Bronchial epithelial cell (primary cell): ENCODE measurements at places on chromosomes 6 and 20. TPM values are rescaled to one million over a fixed set of nuclear protein-coding genes. Genes with fewer than 3 reads are reported as not detected.
A peak's percentile ranks its signal among the peaks of the same experiment; 100 is the strongest.

Gene LGSN
- under 0.01 TPM in 2 replicates for total RNA-seq

Gene PPARD
- total RNA-seq: 10.3 and 16.9 TPM in 2 replicates

Gene ZBTB24
- total RNA-seq: 4.6 and 6.3 TPM in 2 replicates

Gene TMEM74B
- total RNA-seq: 0.38 TPM in 1 of 2 replicates, not detected in the other

Gene DAAM2
- total RNA-seq: under 0.01 and 0.13 TPM in 2 replicates

Gene ADGRF1
- total RNA-seq: 5.5 and 10.1 TPM in 2 replicates

DNA sequence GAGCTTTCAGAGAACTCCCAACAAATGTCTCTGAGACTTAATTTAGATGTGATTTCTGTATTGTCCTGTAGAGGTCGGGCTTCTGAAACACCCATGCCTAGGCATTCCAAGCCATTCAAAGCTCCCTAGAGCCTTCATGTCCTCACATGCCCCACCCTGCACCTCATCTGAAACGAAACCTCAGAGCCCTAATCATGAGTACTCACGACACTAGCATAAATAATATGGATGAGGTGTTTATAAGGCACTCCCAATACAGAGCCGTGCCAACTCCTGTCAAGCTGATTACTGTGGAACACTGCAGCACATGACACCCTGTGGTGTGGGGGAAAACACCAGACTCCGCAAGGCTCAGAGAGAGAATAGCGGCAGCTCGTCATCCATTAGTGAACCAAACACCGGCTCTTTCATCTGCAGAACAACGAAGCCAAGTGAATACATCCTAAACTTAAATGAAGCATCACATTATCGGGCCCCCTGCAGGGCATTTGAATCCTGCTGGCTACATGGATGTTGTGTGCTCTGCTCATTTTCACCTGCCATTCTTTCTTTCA is 83.8 kb downstream of the FNDC1 start:
- peak; percentile 96 for DNase-seq

GRCh38 chr6:147510929-147511590 is 2.6 kb downstream of the SAMD5 start:
- DNase-seq: peak; percentile 72

- peak; percentile 73 for DNase-seq
Observed at GRCh38 chr6:85923013-85923430, 280.3 kb upstream of the SYNCRIP start.

- DNase-seq: peak; percentile 55
Observed at GRCh38 chr6:29809249-29809648, 18.4 kb upstream of the HLA-G start.

GRCh38 chr20:48051794-48052474 is 266.7 kb upstream of the SULF2 start:
- peak; percentile 85 for DNase-seq

DNA sequence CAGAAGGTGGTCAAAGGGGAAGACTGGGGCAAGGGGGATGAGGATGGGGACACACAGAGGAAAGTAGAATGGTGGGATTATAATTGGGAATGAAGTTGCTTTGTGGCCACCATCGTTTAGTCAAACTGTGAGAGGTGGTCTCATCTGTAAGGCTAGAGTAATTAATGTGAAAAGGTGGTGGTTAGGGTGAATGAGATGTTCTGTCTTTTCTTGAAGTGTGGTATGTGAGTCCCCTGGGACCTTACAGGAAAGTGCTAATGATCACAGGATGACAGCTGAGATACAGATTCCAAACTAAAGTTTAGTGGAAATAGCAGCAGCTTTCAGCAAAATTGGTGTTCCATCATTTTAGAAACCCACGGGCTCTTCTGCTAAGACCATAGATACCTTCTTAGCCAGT is 10.7 kb downstream of the ZFAND3 start:
- DNase-seq: no peak

DNA sequence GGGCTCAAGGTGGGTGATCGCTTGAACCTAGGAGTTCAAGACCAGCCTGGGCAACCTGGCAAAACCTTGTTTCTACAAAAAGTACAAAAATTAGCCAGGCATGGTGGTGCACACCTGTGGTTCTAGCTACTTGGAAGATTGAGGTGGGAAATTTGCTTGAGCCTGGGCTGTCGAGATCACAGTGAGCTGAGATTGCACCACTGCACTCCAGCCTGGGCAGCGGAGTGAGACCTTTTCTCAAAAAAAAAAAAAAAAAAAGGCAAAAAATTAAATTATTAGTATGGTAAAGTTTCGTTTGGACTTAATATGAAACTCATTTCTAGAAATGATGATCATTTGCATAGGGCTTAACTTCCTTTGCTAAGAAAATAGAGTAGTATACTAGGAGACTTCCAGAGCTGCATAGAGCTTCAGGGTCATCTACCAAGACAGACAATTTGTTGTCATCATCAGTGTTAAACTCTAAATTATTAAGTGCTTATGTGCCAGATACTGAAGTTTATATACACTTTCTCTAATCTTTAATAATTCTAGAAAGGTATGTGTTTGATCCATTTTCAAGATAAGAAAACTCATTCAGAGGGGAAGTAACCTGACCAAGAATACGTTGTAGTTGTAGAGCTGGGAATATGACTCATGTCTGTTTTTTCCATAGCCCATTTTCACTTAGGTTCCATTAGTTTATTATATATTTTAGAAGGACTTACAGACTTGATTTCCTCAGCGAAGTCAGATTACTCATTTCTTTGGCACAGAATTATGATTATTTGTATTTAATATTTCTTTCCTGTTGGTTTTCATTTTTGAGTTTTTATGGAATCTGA is 84.5 kb downstream of the SLC16A10 start:
- DNase-seq: peak; percentile 4

GRCh38 chr20:59421920-59422637 is 121.7 kb downstream of the EDN3 start:
- DNase-seq: no peak

- DNase-seq: no peak
Observed at GRCh38 chr6:46135176-46135575, 5.4 kb downstream of the ENPP4 start.

DNA sequence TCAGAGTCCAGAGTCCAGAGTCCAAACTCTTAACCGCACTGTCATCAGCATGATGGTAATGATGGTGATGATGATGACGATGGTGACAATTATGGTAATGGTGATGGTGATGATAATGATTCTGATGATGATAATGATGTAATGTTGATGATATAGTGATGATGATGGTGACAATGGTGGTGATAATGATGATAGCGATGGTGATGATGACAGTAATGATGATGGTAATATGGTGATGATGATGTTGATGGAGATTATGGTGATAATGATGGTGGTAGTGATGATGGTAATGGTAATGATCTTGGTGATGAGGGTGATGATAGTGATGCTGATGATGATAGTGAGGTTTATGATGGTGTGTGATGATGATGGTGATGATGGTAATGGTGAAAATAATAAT is 367.8 kb upstream of the CDH4 start:
- no peak for DNase-seq

- no peak for DNase-seq
Observed at GRCh38 chr20:32193996-32194395, 13.5 kb downstream of the PLAGL2 start.

DNA sequence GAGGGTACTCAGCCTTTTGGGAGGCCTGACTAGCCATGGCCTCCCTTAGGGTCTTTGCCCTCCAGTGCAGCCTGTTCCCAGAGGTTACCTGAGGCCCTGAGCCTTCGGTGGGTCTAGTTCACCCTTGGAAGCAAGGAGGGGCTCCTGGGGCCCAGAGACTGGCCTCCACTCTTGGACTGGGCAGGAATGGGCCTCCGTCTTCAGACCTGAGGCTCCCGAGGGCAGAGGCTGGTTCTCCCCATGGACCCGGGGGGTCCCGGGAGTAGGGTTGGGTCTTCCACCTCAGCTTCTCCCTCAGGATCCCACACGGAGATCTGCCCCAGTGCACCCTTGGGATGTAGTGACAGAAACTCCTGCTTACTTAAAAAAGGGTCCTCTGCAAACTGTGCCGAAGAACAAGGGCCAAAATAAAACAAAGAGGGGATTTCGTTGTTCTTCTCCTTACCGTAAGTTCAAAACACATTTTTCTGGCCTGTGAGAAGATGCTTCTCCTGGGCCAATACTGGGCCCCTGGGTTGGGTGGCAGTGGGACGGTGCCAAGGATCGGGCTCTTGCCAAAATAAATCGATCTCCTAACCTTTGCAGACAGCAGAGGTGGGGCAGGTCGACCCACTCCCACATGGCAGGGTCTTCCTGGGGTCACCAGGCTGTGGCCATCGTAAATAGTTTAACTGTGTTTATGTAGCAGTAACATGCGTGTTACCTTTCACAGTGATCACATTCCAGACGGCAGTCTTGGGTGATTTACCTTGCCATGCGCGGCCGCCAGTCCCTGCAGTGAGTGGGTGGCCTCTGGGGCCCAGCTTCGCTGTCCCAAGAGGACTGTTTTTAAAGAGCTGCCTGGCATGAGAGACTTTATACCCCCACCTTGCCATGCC is 151.8 kb downstream of the VEGFA start:
- DNase-seq: no peak

DNA sequence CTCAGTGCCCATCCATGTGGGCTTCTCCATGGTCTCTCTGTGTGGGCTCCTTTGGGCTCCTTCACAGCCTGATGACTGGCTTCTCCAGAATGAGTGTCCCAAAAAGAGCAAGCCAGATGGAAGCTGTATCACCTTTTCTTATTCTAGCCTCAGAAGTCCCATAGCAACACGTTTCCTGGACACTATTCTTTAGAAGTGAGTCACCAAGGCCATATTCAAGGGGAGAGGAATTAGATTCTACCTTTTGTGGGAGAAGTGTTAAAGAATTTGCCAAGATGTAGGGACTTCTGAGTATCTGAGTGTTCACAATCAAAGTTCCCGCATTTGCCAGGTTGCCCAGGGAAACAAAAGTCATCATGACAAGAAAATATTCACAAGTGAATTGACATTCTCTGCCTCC is 20.7 kb upstream of the TBC1D22B start:
- peak; percentile 65 for DNase-seq

GRCh38 chr6:160462551-160463109 is 114.5 kb downstream of the SLC22A3 start:
- peak; percentile 85 for DNase-seq

DNA sequence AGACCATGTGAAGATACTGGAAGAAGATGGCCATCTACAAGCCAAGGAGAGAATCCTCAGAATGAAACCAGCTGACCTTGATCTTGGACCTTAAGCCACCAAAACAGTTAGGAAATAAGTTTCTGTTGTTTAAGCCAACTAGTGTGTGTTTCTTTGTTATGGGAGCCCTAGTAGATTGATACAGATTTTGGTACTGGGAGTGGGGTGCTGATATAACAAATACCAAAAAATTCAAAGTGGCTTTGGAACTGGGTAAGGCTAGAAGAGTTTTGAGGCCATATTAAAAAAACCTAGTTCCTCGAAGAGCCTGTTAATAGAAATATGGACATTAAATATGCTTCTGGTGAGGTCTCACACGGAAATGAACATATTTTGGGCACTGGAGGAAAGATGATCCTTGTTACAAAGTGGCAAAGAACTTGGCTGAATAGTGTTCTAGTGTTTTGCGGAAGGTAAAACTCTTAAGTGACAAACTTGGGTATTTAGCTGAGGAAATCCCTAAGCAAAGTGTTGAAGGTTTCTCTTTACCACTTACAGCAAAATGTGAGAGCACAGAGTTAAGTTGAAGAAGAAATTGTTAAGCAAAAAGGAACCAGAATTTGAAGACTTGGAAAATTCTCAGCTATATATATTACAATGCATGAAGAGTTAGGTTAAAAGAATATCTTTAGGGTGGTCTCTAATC is 55.1 kb upstream of the CD83 start:
- no peak for DNase-seq

GRCh38 chr20:36441027-36441414 is 100.3 kb upstream of the MYL9 start:
- no peak for DNase-seq

GRCh38 chr6:47977314-47977713 is 133.7 kb downstream of the PTCHD4 start:
- DNase-seq: no peak

- no peak for DNase-seq
Observed at GRCh38 chr6:15253203-15254022, 7.5 kb downstream of the JARID2 start.

DNA sequence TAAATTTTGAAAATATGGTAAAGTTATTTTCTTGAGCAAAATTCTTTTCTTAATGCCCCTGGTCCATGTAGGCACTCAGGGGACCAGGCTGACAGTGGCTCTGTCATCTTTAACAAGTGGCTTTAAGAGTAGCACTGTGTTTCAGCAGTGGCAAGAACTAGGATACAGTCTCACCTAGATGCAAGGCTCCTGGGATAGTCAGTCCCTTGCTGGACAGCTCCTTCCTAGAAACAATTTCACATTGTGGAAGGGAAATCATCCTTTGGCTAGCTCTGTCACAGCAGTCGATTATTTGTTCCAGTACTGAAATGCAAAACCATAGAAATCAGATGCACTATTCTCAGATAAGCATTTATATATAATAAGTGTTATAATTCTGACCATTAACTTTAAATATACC is 175.4 kb upstream of the KCNQ5 start:
- DNase-seq: no peak

- no peak for DNase-seq
Observed at GRCh38 chr6:55536391-55536956, 42.5 kb downstream of the HMGCLL1 start.
